Stimulated activated CD4-positive, alpha-beta T cell treated with anti-CD3 and anti-CD28 coated beads, Interleukin-1b, Interleukin-23, amount 100 ng/mL, for 1 hour (primary cell): ENCODE measurements at places on chromosomes 12 and 14.

DNA sequence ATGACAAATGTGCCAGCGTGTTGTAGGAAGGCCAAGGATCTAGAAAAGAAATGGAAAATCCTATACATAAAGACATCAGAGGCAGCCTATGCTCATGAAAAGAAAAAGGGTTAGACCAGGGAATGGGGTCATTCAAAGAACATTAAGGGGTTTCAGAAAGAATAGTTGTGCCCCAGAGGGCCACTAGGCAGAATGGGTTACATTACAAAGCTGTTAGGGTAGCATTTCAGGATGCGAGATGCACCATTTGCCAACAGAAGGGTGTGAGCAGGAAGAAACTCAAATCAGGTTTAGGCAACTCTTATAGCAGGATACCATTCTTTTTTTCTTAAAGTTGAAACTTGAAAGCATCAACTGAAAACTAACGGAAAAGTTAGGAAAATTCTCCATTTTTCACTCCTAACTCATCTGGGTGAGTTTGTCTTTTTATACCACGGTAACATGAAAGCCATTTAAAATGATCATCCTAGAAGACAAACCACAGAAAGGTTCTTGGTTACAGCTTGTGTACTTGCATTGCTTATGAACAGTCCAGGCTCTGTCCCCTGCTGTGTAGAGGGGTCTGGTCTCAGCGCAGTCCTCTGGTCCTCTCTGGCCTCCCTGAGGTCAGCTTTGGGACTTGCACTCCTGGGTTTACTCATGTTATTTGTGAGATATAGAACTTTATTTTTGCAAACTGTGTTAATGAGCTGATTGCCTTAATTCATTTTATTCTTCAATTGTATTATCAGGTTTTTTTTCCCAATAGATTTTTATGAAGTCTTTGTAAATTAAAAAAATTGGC is 209.1 kb downstream of the DACT1 start:
- no peak for DNase-seq

- DNase-seq = no peak
Measured at GRCh38 chr12:61891632-61892031, 368.6 kb upstream of the USP15 start.

- DNase-seq = no peak
Measured at GRCh38 chr12:56034586-56035332, 7.0 kb upstream of the RPS26 start.

- no peak for DNase-seq
Measured at GRCh38 chr12:53200107-53200457, 7.0 kb downstream of the ITGB7 start.

DNA sequence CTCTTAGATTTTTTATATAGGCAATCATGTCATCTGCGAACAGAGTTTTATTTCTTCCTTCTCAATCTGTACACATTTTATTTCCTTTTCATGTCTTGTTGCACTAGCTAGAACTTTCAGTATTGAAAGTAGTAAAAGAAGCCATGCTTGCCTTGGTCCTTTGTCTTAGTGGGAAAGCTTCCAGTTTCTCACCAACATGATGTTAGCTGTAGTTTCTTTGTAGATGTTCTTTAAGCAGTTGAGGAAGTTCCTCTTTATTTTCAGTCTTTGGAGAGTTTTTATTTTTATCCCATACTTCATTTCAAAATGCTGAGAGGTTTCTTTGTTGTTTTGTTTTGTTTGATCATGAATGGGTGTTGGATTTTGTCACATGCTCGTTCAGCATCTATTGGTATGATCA is 12.7 kb upstream of the RIMKLB start:
- DNase-seq = no peak

DNA sequence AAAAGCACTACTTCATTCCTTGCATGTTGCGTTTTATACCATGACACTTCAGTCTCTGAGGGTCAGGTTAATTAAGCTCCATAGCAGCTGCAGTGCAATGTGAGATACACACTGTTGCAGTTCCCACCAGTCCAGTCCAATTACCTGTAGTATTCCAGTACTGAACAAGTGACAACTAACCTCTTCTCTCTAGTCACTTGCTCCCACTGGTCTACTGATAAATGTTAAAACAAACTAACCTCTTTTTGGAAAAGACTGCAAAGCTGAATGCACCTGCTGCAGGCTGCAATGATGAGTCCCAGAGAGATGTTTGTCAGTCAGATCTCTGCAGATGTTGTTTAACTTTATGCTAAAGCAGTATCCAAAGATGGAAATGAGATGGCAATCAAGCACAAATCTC is 7.9 kb downstream of the NOVA1 start:
- DNase-seq = no peak

DNA sequence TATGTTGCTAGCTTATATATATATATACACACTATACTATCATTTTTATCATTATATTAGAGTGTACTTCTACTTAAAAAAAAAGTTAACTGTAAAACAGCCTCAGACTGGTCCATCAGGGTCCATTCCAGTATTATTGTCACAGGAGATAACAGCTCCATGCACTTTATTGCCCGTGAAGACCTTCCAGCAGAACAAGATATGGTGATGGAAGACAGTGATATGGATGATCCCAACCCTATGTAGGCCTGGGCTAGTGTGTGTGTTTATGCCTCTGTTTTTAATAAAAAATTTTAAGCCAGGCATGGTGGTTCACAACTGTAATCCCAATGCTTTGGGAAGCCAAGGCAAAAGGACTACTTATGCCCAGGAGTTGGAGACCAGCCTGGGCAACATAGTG is 86.2 kb downstream of the GCH1 start:
- no peak for DNase-seq
